ENCODE measurements at places on chromosomes 2 and 18.

DNA sequence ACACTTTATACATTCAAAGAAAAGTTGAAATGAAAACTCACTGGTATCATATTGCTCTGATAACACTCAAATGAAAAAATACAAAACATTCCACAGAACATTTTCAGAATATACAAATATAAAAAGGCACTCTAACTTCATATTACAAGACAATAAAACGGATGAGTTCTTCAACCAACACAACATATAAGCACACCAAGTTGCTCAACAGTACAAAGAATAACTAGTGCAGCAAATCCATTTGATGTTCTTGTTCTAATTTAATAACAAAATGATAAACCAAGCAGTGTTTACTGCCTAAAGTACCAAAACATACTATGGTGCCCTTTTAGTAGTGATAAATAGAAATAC lies 60.8 kb upstream of the PGAP1 start:
- DNase-seq: no peak

- no peak for DNase-seq
These were observed 73.4 kb downstream of the PLEKHM3 start for GRCh38 chr2:207951734-207952470.

- DNase-seq: no peak
These were observed 101.2 kb downstream of the SETBP1 start for GRCh38 chr18:44781886-44782285.

- DNase-seq: no peak
These were observed 327.7 kb downstream of the SUCLG1 start for GRCh38 chr2:84131278-84131830.

DNA sequence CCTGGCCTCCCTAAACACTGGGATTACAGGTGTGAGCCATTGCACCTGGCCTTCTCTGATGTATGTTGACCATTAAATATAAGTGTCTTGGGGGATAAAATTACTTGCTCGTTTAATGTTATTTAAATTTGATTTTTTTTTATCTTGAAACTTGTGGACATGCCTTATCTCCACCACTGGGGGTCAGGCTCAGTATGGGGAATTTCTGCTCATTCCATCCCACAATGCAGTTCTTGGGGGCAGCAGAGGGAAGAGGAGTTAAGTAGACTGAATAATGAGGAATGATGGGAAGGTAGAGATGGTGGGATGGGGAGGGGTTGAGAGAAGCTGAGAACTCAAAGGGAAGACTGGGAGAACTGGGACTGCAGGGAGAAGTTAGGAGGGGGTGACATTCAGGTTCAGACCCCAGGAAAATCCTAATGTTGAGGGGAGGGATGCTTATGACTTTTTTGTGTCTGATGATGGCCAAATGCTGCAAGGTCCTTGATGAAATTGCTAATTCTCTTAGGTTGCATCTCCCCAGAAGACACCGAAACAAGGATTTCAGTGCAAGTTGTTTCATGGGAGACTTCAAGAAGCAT lies 174.2 kb downstream of the MIB1 start:
- no peak for DNase-seq

GRCh38 chr18:24841536-24841935 lies 381.1 kb downstream of the HRH4 start:
- no peak for DNase-seq

GRCh38 chr2:157032017-157032416 lies 225.5 kb upstream of the GALNT5 start:
- no peak for DNase-seq

DNA sequence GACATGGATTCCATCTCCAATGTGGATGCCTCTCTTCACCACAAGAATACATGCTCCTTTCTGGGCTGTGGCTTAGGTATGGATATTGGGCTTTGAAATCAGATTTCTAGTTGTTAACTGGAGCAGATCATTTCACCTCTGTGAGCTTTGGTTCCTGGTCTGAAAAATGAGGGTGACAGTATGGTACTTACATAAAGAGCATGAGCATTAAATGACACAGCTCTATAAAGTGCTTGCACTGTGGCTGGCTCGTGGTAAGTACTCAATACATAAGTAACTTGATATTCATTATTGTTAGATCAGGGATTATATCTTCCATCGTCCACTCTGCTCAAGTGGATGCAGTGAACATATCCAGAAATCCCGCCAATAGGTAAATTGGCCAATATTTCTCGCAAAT lies 33.4 kb downstream of the ARHGAP25 start:
- DNase-seq: no peak

- DNase-seq: no peak
These were observed 143.9 kb downstream of the NCK2 start for GRCh38 chr2:105888625-105889024.

DNA sequence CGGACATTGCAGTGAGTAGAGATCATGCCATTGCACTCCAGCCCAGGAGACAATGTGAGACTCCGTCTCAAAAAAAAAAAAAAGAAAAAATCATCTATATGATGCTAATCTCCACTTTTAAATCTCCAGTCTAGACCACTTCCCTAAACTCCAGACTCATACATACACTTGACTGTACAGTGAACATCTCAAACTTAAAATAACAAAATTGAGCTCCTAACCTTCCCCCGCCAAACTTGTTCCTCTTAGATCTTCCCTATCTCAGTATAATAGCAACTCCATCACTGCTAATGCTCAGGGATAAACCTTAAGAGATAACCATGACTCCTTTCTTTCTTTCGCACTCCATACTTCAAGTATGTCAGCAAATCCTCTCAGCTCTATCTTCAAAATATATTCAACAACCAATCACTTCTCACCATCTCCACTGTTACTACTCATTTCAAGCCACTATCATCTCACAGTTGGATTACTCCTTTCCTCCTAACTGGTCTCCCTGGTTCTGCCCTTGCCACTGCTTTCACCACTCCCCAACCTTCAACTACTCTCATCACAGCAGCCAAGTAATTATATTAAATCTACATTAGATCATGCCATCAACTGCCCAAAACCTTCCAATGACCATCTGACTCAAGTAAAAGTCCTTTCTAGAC lies 12.0 kb downstream of the MEMO1 start:
- DNase-seq: no peak

DNA sequence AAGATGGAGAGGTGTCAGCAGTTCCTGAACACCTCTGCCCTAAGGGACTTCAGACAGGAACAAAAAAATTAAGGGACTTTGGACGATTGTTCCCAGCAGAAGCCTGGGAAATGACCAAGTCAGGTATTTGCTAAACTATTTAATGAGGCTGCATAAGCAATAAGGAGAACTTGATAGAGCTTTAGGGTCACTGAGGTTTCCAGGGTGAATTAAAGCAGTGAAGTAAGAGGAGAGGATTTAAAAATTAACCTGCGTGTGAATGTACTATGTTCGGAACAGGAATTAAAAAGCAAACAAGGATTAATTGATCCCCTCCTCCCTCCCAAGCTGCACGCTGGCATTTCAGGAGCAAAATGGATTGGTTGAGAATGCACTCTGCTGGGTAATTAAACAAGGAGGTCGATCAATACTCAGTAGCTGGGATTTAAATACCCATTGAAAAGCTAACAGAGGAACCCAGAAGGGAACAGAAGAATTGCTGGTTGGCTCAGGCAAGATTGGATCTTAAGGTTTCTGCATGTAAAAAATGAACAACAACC lies 157.2 kb downstream of the RNF152 start:
- no peak for DNase-seq

DNA sequence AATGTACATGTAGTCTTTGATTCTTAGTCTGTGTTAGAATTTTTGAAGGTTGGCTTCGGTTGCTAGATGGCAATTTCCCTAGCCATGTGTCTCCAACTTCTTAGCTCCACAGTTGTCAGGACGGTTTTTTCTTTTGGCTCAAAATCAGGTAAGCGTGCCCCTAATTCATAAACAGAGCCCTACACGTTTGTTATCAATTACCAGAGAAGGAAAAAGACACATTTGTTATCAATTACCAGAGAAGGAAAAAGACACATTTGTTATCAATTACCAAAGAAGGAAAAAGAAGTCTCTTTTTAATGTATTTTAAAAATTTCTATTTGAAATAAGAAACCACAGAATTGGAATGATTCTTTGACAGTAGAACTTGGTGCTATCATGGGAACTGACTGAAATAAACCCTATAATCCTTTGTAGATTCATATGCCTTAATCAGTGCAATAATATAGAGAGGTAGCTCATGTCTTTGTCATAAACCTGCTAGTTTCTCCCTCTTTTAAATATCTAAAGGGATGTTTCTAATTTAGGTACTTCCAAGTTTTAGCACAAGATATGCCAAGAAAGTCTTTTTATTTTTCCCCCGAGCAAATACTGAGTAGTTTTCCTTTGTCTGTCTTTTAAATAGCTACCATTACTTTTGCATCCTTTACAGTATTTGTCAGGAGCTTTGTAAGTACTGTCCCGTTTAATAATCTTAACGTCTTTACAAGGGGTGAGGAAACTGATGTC lies 35.9 kb downstream of the CAMKMT start:
- DNase-seq: no peak

DNA sequence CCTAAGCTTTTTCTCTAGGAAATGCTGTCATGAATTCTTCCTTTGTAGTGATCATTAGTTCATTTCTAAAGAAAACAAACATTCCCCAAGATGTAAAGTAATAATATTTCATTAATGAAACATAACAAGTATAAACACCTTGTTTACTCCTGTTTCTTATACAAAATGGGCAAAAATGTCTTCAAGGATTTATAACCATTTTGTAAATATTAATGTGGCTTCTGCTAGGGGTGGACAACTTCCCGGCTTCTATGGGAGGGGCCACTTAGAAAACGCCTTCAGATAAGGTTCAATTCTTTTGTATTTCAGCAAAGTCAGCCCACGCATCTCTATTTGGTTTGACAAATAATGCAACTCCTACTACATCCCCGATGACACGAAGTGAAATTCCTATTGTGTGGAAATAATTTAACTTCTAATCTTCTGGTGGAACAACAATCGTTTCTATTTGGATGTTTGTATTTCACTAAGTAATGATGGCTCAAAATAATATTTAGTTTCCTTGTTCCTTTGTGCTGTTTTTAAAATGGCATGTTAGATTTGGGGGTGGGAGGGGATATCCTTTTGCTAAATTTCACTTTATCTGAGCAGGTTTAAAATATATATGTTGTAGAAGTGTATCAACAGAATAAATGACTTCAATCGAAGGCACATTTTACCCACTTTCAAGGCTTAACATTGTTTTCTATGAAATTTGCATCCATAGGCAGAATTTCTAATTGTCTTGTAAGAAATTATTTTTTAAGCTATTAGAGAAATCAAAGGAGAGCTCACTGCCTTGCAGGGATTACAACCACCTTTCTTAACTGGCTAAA lies 14.7 kb upstream of the HOXD1 start:
- no peak for DNase-seq

GRCh38 chr2:16653799-16654198 lies 11.8 kb downstream of the CYRIA start:
- no peak for DNase-seq

- no peak for DNase-seq
These were observed at the start of gene CNTNAP5 for GRCh38 chr2:124025171-124025580. Gene CNTNAP5, plus strand, starts transcription at chr2:124025287. Its CDS starts 364 bp downstream, at chr2:124025651.

- no peak for DNase-seq
These were observed 32.7 kb upstream of the FHL2 start for GRCh38 chr2:105431367-105432043.

DNA sequence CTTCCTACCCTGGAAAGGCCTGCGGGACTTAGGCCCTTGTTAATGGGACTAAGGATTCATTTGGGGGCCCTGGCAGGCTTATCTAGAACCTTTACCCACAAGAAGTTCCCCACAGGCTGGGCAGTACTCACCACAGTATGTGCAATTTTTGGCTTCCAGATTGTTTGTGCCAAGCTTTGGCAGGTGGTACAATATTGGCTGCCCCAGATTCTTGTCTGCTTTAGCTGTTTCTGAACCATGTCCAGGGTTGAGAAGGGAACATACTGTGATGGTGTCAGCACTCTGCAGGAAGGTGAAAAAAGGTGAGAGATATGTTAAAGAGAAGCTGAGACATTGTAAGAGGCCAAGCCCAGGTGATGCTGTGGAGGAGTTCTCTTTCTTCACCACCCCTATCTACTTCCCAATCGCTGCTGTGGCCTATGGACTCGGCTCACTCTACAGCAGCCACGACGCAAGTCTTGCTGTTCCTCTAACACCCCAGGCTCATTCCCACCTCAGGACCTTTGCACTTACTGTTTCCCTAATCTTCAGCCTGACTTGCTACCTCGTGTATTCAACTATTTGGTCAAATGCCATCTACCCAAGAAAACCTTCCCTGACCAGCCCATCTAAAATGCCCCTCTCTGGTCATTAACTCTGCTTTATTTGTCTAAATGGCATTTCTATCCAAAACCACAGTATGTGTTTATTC lies 9.2 kb downstream of the SLC4A5 start:
- DNase-seq: no peak

DNA sequence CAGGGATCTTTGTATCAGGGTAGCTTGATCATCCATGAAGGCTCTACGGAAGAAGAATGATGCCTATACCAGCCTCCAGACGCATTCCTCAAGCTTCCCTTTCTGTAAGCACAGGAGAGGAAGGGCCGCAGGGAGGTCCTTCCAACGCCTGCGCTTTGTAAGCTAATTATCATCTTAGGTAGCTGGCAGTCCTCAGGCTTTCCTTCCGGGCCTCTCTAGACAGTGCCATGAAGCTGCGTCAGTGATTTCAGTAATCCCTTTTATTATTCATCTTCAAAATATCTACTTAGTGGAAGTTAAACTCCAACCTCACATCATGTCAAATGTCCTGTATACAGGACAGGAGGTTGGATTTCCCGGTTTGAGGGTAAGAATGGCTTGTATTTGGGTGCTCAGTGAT lies 92.3 kb downstream of the ETAA1 start:
- DNase-seq: no peak

GRCh38 chr18:8800876-8801262 lies 95.5 kb downstream of the MTCL1 start:
- no peak for DNase-seq

DNA sequence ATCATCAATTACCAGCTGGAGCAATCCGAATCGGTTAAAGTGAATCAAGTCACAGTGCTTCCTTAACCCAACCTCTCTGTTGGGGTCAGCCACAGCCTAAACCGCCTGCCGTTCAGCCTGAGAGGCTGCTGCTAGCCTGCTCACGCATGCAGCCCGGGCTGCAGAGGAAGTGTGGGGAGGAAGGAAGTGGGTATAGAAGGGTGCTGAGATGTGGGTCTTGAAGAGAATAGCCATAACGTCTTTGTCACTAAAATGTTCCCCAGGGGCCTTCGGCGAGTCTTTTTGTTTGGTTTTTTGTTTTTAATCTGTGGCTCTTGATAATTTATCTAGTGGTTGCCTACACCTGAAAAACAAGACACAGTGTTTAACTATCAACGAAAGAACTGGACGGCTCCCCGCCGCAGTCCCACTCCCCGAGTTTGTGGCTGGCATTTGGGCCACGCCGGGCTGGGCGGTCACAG lies 496 bp upstream of the ITGA4 start:
- peak; percentile 57 for DNase-seq

- DNase-seq: no peak
These were observed 1071.9 kb upstream of the CDH2 start for GRCh38 chr18:29248805-29249204.

- DNase-seq: no peak
These were observed 144.3 kb downstream of the NCK2 start for GRCh38 chr2:105889046-105889445.

GRCh38 chr18:39425172-39425850 lies 1859.7 kb upstream of the CELF4 start:
- no peak for DNase-seq

- no peak for DNase-seq
These were observed 145.0 kb downstream of the TTC27 start for GRCh38 chr2:32772638-32773447.

- no peak for DNase-seq
These were observed 1.6 kb upstream of the LRRFIP1 start for GRCh38 chr2:237625777-237626176.
